CD8-positive, alpha-beta memory T cell (primary cell): ENCODE measurements at places on chromosomes 5 and 9. TPM values are rescaled to one million over a fixed set of nuclear protein-coding genes. Genes with fewer than 3 reads are reported as not detected.

The PCDHB6 gene
- not detected for total RNA-seq

DNA sequence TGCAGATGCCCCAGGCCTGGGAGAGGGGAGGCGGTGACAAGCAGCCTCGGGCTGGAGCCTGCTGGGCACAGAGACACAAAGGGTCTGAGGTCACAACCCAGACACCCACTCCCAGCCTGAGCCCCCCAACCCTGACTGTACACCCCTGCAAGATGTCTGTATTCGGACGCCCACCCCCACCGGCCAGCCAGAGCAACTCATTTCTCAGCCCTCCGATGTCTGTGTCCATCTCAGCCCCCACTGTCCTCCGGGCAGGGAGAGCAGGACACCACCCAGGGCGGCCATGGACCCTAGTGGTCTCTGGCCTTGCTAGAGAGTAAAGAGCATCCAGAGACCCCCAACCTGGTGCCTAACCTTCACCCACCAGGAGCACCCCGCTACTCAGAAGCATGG, 3.9 kb downstream of the LCN12 start:
- no peak overlapping the region for H3K4me3 ChIP-seq
- H3K27ac ChIP-seq: no peak overlapping the region
- no peaks in the 10 kb centered on the region for H3K36me3 ChIP-seq
- no peaks in the 10 kb centered on the region for H3K27me3 ChIP-seq
- H3K4me1 ChIP-seq: peaks cover 17% of the 10 kb centered on the region

- no peaks in the 10 kb centered on the region for H3K4me1 ChIP-seq
- no peak overlapping the region for H3K4me3 ChIP-seq
- no peaks in the 10 kb centered on the region for H3K36me3 ChIP-seq
Observed at GRCh38 chr5:163622799-163623198, 117.4 kb downstream of the MAT2B start.

DNA sequence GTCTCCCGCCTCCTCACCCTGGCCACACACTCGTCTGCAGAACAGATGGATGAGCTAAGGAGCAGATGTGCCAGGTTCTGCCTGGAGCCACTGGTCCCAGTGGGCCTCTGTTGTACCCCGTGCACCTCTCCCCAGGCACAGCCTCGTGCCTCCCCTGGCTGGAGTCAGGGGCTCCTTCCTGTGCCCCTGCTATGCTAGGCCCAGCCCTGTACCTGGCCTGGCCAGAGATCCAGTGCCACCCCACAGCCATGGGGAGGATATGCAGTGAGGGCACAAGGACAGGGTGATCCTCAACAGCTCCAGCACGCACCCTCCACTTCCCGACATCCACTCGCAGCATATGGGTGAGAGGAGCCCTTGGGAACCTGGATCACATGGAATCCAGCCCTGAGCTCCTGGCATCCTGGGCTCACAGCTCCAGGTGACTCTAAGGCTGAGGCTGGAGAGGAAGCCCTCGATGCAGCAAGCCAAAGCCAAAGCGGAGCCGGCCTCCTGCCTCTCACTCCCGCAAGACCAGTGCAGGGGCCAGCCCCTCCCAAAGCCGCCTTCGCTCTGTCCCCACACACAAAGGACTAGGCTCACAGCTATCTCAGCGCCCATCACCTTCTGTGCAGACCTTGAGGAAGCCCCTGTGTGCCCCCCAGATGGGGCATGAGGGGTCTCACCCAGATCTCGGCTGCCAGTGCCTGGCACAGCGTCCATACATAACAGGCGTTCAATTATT, 23.7 kb upstream of the ADAMTS2 start:
- no peaks in the 10 kb centered on the region for H3K27me3 ChIP-seq
- no peaks in the 10 kb centered on the region for H3K4me1 ChIP-seq
- no peak overlapping the region for H3K4me3 ChIP-seq
- no peak overlapping the region for H3K27ac ChIP-seq
- no peaks in the 10 kb centered on the region for H3K36me3 ChIP-seq
- no peak for DNase-seq

The RGS7BP gene
- total RNA-seq: not detected

- DNase-seq: no peak
- peaks cover 54% of the 10 kb centered on the region for H3K27me3 ChIP-seq
- no peak overlapping the region for H3K27ac ChIP-seq
Observed at GRCh38 chr9:130980526-130980925, 28.4 kb upstream of the LAMC3 start.

- no peaks in the 10 kb centered on the region for H3K36me3 ChIP-seq
- no peak overlapping the region for H3K4me3 ChIP-seq
- H3K27me3 ChIP-seq: peaks cover 43% of the 10 kb centered on the region
- H3K4me1 ChIP-seq: peaks cover 13% of the 10 kb centered on the region
Observed at GRCh38 chr9:122216798-122217418, 11.8 kb downstream of the LHX6 start.

DNA sequence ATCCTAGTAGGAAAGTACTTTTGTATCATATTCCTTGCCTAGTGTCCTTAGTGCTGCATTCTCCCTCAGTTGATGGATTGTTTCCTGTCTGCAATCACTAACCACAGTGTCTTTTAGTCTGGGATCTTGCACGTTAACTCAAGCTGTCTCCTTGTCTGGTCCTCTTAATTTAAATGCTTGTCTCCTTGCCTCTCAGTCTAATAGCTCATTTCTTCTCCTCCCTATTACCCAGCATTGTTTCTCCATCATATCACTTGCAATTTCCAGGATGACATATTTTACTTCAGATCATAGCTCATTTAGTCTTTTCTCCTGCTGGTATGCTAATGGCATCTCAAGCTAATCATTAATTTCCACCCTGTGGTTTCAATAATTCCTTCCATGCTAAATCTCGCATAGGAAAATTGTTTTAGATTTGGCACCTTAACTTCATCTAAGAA, 2052.0 kb upstream of the C9orf72 start:
- H3K27ac ChIP-seq: no peak overlapping the region
- H3K27me3 ChIP-seq: no peaks in the 10 kb centered on the region
- H3K36me3 ChIP-seq: no peaks in the 10 kb centered on the region
- DNase-seq: no peak
- no peaks in the 10 kb centered on the region for H3K4me1 ChIP-seq
